Suppressor macrophage treated with lipopolysaccharide for 1 hour (primary cell): ENCODE measurements at places on chromosomes 11 and 22.

DNA sequence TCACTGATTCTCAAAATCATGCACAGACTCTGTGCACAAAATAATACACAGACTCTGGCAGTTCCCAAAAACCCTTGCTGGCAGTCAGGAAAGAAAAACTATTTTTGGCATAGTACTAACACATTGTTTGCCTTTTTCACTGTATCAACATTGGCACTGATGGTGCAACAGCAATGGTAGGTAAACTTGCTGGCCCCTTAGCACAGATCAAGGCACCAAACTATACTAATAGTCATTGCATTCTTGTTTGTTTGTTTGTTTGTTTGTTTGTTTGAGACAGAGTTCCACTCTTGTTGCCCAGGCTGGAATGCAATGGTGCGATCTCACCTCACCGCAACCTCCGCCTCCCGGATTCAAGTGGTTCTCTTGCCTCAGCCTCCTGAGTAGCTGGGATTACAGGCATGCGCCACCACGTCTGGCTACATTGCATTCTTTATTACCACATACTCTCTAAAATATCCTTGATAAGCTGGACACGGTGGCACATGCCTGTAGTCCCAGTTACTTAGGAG is 81.0 kb upstream of the SLC6A5 start:
- no peak for DNase-seq

GRCh38 chr11:34332524-34332923 is 25.3 kb downstream of the ABTB2 start:
- DNase-seq, result no peak

DNA sequence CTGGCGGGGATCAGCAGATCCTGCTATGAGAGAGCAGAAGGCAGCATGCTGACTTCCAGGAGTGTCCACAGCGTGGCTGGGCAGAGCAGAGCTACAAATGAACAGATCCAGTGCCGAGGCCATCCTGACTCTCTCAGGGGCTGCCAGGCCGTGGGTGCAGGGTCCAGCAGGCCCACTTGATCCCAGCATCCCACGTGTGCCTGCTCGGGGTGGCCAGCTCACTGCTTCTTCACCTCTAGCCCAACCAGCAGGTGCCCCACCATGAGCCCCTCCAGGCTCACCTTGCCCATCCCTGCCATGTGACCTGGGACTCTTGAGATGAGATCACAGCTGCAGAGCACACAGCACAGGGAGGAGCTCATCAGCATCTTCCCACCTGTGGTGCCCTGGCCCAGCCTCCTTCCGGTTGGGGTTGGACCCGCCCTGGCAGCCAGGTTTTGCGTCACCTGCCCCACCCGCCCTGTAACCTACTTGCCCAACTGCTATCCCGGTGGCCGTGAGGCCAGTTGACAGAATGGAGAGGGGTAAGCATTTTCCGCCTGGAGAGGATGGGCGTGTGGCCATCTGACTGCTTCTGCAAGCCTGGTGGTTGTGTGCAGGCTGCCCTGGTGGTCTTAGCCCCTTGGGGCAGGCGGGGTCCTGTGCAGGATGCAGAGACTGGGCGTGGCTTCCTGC is 11.0 kb downstream of the TANGO2 start:
- DNase-seq, result no peak

DNA sequence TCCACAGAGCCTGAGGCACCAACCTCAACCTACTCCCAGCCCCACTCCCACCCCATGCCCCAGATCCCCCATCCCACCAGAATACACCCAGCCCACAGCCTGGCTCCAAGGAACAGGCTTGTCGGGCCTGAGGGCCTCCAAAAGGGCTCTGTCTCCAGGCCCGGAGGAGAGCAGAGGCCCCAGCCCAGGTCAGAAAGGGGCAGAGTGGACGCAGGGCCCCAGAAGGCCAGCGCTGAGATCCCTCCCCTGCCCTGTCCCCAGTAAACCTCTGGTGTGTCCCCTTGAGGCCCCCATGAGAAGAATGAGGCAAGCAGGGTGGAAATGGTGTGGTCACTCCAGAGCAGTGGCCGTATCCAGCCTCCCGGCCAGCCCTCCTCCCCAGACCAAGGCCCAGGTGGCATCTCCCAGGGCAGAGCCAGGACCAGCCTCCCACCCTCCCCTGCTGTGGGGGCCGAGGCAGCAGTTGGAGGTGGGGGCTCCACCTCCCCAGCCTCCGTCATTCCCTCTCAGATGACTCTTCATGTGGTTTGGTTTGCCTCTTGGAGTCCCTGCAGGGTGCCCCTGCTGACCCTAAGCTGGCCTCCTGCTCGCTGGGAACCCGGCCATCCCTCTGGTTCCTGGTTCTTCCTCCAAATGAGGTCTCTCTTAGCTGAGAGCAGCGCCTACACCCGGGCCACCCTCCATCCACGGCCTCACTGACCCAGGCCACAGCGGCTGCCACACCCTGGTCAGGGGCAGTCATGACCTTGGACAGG is 195.0 kb downstream of the IGLL1 start:
- DNase-seq, result no peak

DNA sequence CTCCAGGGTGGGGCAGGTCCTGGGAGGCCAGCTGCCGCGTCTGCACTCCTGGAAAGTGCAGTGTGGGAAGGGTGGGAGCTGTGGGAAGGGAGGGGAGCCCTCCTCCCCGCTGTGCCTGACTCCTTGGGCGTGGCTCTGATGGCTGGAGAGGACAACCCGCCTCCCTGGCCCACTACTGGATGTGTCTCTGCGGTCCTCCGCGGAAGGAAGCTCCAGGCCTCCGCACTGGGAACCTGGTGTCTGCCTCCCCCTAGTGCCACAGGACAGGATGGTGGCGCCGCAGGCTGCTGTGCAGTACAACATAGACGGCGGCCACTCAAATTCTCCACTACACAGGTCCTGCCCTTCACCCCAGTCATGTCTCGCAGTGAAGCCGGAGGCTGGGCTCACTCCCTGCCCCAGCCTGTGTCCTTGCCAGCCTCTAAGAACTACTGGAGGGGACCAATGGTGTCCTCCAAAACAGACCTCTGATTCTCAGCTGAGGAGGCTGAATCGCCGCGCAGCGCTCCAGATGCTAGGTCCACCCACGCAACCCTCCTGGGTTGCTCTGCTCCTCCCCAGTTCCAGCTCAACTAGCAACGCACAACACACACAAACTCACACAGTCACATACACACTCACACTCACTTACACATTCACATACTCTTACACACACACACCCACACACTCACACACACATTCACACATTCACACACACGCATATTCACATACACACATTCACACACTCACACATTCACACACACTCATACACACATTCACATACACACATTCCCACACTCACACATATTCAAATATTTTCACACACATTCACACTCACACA is 12.4 kb upstream of the DSCAML1 start:
- DNase-seq, result peak; percentile 86

DNA sequence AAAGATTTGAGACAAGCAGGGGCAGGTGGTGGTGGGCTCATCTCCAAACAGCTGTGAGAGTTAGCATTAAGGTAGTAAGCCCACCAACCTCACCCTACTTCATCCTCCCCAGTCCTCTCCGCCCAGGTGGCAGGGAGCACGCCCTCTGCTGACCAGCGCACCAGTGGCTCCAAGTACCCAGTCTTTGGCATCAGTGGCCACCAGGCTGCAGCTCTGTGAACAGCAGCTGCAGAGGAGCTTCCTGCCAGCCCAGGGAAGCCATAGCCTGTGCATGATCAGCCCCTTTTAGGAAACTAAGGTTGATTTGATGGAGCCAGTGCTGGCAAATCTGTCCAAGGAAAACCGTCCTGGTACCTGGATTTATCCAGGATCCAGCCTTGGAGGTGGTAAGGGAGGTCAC is 21.7 kb downstream of the CAVIN3 start:
- DNase-seq, result no peak

DNA sequence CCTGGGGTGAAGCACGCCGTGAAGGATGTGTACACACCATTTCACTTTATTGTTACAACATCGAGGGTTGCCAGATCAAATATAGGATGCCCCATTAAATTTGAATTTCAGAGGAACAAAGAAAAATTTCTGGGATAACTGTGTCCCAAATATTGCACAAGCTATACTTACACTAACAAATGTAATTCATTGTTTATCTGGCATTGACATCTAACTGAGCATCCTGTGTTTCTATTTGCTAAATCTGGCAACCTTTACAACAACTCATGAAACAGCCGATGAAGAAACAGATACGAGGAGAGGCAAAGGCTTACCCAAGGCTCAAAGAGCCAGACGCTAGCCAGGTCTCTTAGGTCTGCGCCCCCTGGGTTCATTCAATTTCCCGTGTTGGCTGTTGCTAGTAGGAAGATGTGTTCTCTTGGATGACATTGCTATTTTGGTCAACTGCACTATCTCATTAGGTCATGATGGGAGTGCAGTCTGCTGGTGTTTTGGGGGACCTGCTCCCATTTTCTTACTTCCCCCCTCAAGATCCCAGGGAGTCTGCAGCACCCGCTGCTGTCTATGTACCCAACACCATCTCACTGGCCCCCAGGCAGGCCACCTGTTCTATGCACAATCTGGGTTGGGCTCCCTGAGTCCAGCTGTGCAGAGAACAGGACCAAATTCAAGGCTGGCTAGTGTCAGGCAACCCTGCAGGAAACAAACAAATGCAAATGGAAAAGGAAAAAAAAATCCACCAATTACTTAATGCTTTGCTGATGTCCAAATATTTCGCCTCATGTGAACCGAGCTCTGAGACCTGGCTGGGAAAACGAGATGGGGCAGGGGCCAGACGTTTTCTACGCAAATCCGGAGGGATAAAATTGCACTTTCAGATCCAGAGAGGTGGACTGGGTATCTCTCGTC is 560.9 kb downstream of the MIAT start:
- no peak for DNase-seq

- no peak for DNase-seq
Observed at GRCh38 chr22:35664955-35665587, 16.8 kb downstream of the APOL6 start.

DNA sequence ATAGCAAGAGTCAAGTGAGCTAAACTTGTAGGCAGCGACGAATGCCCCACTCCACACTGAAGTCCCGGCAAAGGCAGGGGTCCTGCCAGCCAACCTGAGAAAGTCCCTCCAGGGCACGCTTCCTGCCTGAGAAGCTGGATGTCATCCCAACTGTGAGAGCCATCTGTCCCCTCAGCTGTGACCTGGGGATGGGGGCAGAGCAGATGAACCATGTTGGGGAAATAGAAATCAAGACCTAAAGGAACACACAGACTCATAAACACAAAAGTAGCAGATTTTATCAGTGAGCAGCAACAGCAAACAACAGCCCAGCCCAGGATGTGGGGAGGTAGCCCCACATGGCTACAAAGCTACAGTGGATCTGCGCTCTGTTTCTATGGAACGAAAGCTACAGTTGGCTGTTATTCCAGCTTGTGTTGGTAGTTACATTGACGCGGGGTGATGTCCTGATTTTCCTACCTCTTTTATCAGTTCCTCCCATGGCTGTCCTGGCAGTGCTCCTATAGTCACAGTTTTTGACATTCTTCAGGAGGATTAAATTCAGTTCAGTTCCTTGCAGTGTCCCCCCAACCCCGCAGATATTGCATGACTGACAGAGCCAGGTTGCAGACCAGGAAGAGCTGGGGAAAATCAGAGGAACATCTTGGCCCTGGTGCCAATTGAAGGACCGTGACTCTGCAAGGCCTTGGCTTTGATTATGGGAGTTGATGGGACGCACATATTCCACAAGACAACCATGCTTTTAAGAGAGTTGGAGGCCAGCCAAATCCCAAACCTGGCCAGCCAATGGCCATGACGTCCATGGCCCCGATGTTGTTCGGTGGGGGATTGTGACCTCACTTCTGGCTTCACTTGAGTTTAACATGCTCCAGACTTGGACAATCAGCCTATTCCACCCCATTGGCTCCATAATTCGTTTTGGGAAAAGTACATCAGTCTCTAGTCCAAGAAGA is 14.6 kb downstream of the MRGPRD start:
- no peak for DNase-seq

DNA sequence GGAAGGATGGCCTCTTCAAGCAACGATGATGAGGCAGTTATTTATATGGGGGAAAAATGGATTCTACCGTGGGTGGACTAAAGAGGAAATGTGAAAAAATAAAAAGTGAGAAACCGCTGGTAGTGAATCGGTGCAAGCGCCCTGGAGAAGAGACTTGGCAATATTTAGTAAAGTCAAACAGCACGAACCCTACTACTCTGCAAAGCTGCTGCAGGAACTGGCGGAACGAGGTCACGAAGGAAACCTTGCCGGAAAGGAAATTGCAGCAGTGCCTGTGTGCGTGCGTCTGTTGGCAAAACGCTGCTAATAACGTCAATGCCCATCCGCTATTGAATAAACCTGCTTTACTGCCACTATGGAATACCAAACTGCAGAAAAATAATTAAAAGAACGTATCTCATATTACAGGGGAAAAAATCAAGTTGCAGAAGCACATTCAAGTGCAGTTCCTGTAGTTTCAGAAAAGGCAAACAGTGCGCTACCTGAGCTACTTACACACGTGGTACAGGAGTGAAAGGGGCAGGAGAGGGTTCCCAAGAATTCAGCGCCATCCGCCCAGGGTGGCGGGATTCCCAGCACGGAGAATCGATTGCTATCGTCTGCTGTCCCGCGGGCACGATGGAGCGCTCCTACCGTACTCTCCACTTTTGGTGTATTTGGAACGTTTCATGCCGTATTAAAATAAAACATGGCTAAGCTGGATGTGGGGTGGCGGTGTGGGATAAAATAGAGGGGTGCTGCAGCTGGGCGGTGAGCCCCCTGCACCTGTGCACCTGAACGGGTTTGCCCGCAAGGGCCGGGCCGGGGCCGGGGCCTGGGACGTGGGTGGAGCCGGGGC is 585 bp upstream of the NADSYN1 start:
- DNase-seq, result peak; percentile 47

DNA sequence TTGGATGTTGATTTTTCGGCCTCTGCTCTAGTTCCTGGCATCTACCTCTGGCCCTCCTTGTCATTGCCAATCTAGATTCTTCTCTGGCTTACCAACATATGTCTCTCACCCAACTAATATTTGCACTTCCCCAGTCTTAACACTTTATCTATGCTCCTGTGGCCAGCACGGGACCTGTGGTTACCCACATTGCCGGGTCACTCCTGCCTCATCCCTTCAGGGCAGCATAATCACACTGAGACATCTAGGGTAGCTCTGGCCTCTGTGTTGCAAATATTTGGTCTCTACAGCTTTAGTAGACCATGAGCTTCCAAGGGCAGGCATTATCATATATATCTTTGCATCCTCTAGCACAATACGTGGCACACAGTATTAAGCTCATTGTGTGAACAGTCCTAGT is 182.0 kb upstream of the ARHGAP20 start:
- no peak for DNase-seq

GRCh38 chr11:122201106-122201505 is 85.1 kb upstream of the BLID start:
- no peak for DNase-seq

- DNase-seq, result no peak
Observed at GRCh38 chr22:45125188-45125587, 38.5 kb upstream of the NUP50 start.

GRCh38 chr22:38271927-38272372 is 860 bp downstream of the TMEM184B start:
- no peak for DNase-seq
